Liver (tissue), 10 donors: ENCODE measurements at places on chromosomes 3 and 15.

DNA sequence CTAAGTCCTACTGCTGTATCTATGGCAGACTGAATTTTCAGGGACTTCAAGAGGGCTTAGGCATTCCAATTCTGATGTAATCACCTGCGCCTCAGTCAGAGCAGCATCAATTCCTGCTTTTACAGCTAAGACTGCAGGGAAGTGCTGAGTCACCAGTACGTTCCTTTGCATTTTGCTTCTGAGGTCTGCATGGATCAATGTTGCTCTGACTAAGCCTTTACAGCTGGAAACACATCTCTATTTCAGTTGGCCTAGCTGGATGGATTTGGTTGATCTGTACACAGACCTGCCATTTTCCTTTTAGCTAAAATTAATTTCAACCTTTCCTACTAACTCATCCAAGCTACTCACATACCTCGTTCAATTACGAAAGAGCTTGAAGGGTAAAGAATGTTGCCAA, 51.3 kb downstream of the ETV5 start:
- H3K4me3 ChIP-seq = no peak overlapping the region
- no peak for DNase-seq
- H3K27ac ChIP-seq = no peak overlapping the region
- H3K36me3 ChIP-seq = peaks cover 8% of the 10 kb centered on the region
- H3K4me1 ChIP-seq = no peaks in the 10 kb centered on the region

GRCh38 chr3:182464513-182465145, 328.7 kb upstream of the ATP11B start:
- no peaks in the 10 kb centered on the region for H3K27me3 ChIP-seq
- H3K36me3 ChIP-seq = no peaks in the 10 kb centered on the region
- H3K4me1 ChIP-seq = no peaks in the 10 kb centered on the region
- H3K27ac ChIP-seq = no peak overlapping the region
- H3K4me3 ChIP-seq = no peak overlapping the region

GRCh38 chr15:101252836-101253235, 988 bp upstream of the CHSY1 start:
- H3K36me3 ChIP-seq = no peaks in the 10 kb centered on the region
- peak overlapping the region; percentile 95 for H3K4me3 ChIP-seq
- H3K27me3 ChIP-seq = no peaks in the 10 kb centered on the region

DNA sequence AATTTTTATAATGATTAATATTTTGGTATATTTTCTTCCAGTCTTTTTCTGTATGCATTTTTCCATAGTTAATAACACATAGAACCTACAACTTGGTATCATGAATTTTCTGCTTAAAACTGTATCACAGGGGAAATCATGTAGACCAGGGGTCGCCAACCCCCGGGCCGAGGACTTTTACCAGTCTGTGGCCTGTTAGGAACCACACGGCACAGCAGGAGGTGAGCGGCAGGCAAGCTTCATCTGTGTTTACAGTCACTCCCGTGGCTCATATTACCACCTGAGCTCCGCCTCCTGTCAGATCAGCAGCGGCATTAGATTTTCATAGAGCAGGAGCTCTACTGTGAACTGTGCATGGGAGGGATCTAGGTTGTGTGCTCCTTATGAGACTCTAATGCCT, 54.7 kb downstream of the RPL22L1 start:
- no peak for DNase-seq
- H3K4me1 ChIP-seq = no peaks in the 10 kb centered on the region
- no peaks in the 10 kb centered on the region for H3K36me3 ChIP-seq
- H3K4me3 ChIP-seq = no peak overlapping the region
- H3K27ac ChIP-seq = no peak overlapping the region

- H3K27me3 ChIP-seq = no peaks in the 10 kb centered on the region
- H3K4me3 ChIP-seq = peak overlapping the region; percentile 91
- H3K36me3 ChIP-seq = peaks cover 2% of the 10 kb centered on the region
- DNase-seq = no peak
Measured at GRCh38 chr3:122679882-122680474, 661 bp upstream of the PARP14 start.

DNA sequence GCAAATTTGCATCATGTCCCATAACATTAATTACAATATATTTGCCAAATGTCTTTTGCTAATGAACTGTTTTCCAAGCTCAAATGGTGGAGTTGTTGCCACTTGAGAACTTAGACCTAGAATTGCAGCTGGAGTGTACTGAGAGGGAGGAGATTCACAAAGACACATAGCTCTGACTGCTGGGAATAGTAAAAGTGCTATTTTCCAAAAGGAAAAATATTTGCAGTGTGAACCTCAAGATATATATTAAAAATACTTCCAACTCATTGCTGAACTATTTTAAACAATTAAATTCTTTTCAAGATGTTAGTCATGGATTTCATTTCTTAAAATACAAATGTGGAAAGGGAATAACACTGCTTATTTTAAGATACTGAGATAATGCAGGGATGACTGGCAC, 666.8 kb upstream of the ARPP21 start:
- H3K4me1 ChIP-seq = no peaks in the 10 kb centered on the region
- no peak overlapping the region for H3K27ac ChIP-seq
- H3K36me3 ChIP-seq = no peaks in the 10 kb centered on the region
- no peak for DNase-seq
- no peaks in the 10 kb centered on the region for H3K27me3 ChIP-seq

- H3K27me3 ChIP-seq = no peaks in the 10 kb centered on the region
- H3K27ac ChIP-seq = peak overlapping the region; percentile 92
- H3K36me3 ChIP-seq = peaks cover 6% of the 10 kb centered on the region
Measured at GRCh38 chr3:50336452-50337174, 4.0 kb downstream of the RASSF1 start.

DNA sequence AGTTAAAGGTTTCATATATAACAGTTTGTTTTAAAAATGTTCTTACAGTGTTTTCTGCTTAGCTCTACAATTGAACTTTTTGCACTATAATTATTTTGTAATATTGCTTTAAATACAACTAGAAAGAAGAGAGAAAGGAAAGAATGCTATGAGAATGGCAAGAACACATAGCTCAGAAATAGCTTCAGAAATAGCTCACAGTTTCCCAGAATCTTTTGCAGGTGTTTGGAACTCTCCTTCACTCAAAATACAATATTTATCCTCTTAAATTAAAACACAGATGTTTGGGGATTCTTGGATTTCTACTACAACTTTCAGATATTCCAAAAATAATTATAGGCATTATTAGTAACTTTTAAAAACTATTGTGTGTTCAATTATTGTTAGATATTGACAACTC, 658.0 kb upstream of the DPPA4 start:
- no peak overlapping the region for H3K27ac ChIP-seq
- no peaks in the 10 kb centered on the region for H3K36me3 ChIP-seq
- no peak overlapping the region for H3K4me3 ChIP-seq
- DNase-seq = no peak

DNA sequence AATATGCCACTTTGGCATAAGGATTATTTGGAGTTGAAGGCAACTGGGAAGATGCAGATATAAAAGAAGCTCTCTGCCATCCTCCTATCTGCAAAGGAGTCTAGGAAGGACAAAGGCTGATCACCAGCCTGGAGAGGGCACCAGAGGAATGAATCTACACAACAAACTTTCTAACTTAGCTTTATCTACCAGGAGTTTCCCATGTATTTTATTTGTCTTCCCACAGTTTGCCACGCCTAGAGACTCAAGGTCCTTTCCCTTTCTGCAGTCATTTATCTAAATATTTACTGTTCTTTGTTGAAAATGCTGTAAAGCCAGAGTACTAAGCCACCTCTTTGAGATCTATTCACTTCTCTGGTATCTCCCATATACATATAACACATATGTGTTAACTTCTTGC, 32.2 kb downstream of the GPR176 start:
- no peak for DNase-seq
- no peaks in the 10 kb centered on the region for H3K36me3 ChIP-seq
- no peaks in the 10 kb centered on the region for H3K27me3 ChIP-seq
- H3K4me1 ChIP-seq = peaks cover 16% of the 10 kb centered on the region

- no peaks in the 10 kb centered on the region for H3K27me3 ChIP-seq
- H3K4me1 ChIP-seq = no peaks in the 10 kb centered on the region
- no peak overlapping the region for H3K27ac ChIP-seq
Measured at GRCh38 chr15:63803106-63803886, 30.5 kb downstream of the HERC1 start.

DNA sequence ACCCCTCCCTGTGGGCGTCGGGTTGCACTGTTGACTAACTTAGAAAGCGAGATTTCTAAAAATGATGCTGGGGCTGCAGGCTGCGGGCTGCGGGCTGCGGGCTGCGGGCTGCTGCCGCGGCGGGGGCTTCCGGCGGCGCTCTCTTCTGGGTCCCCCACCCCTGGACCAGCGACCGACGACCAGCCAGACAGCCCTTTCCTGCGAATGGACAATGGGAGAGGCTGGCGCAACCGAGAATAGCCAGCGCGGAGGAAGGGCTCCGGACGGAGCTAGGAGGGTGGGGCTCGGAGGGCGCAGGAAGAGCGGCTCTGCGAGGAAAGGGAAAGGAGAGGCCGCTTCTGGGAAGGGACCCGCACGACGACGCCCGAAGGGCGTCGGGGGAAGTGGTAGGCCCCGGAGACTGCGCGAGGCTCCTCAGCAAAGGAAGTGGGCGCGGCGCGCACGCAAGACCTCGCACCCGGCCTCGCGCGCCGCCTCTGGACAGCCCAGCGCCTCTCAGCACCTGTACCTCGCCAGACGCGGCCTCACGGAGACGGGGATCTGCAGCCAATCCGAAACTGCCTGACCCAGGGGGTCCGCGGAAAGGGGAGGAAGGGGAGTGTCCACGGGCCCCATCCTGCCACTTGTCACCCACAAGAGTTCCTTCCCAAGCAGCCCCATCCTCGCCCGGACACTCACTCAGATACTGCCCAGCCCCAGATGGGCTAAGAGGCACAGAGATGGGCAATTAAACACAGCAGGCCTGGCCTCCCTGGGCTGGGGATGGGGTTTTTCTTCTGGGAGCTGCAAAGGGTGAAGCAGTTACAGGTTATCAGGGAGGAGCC, 70.7 kb downstream of the SLC12A8 start:
- no peaks in the 10 kb centered on the region for H3K27me3 ChIP-seq
- H3K4me1 ChIP-seq = peaks cover 11% of the 10 kb centered on the region
- peak; percentile 48 for DNase-seq
- peak overlapping the region; percentile 14 for H3K27ac ChIP-seq

DNA sequence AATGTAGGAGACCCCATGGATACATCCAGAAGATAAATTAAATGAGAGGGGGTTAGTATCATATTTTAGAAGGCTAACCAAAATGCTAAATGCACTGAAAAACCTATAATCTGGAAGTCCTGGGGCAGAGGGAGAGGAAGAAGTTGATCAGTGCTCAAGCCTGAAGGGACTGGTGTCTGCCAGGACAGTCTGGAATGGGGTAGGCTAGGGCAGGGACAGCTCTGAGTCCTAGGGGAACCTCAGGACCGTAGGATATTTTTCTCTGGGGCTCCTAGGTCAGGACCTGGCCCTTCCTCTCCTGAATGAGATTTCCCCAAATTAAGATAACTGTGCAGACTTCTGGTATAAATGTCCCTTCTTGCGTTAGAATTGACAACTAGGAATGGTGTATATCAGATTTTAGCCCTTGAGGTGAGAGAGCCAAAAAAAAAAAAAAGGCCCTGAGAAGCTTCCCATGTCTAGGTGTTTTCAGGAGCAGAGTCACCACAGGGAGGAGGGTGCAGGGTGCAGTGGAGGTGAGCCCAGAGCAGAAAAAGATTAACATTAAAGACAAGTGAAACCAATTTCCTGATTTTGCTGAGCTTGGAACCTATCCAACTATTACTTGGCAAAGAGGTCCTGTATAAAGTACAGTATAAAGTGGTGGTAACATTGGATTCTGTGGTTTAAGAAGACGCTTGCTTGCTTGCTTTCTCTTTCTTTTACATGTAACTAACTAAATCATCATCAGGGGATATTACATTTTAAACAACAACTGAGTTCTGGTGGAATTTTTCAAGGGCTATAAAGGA, 63.5 kb downstream of the HACD2 start:
- H3K36me3 ChIP-seq = peaks cover 1% of the 10 kb centered on the region
- no peak overlapping the region for H3K4me3 ChIP-seq
- no peaks in the 10 kb centered on the region for H3K27me3 ChIP-seq
- DNase-seq = no peak
- H3K27ac ChIP-seq = peak overlapping the region; percentile 36
- H3K4me1 ChIP-seq = peaks cover 7% of the 10 kb centered on the region

DNA sequence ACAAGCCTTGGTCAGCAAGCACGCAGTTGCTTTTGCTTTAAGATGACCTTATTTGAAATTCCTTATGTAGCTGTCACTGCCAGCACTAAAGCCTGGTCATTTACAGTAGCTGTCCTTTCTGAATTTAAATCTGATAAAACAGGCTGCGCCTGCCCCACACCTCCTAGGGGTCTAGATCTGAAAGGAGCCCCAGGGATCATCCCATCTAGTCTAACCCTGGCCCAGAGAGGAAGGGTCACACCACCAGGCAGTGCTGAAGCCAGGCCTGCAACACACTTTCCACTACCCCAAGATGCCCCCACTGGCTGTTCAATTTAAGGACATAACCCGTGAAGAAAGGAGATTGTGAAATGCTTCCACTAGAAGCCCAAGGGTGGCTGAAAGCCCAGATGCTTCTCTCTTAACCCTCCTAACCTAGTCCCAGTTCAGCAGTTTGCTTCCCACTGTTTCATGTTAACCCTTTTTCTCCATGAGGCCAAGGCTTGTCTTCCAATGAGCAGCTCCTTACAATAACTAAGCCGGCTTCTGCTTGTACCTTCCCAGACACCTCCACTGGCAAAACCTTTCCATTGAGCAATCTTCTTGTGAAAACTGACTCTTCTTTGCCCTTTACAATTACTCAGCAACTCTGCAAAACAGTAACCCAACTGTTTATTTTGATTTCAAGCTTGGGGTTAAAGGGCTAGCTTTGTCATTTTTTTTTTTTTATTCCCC, 198.9 kb upstream of the LPP start:
- DNase-seq = no peak
- peaks cover 41% of the 10 kb centered on the region for H3K4me1 ChIP-seq
- H3K27me3 ChIP-seq = no peaks in the 10 kb centered on the region

DNA sequence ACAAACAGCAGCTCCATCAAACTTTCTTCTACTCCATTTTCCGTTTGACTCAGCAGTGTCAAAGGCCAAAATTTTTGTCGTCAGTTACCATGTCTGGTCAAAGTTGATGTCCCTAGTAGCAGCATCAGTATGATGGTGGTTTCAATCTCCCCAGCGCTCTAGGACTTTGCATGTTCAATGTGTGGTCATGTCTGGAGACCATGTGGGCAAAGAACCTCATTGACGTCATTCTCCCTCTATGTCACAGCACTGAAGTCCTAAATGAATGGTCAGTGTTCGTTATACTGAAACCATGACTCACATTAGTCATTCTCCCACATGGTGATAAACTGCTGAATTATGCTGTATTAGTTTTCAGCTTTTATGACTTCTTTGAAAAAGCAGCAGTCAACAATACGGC, 23.2 kb downstream of the SHC4 start:
- H3K4me3 ChIP-seq = no peak overlapping the region
- no peaks in the 10 kb centered on the region for H3K36me3 ChIP-seq
- no peak overlapping the region for H3K27ac ChIP-seq

GRCh38 chr15:51492528-51492927, 130.0 kb downstream of the DMXL2 start:
- H3K4me1 ChIP-seq = peaks cover 11% of the 10 kb centered on the region
- no peaks in the 10 kb centered on the region for H3K27me3 ChIP-seq
- H3K27ac ChIP-seq = peak overlapping the region; percentile 6
- no peak overlapping the region for H3K4me3 ChIP-seq
- H3K36me3 ChIP-seq = peaks cover 5% of the 10 kb centered on the region
